ENCODE measurements at places on chromosomes 2 and 18.

DNA sequence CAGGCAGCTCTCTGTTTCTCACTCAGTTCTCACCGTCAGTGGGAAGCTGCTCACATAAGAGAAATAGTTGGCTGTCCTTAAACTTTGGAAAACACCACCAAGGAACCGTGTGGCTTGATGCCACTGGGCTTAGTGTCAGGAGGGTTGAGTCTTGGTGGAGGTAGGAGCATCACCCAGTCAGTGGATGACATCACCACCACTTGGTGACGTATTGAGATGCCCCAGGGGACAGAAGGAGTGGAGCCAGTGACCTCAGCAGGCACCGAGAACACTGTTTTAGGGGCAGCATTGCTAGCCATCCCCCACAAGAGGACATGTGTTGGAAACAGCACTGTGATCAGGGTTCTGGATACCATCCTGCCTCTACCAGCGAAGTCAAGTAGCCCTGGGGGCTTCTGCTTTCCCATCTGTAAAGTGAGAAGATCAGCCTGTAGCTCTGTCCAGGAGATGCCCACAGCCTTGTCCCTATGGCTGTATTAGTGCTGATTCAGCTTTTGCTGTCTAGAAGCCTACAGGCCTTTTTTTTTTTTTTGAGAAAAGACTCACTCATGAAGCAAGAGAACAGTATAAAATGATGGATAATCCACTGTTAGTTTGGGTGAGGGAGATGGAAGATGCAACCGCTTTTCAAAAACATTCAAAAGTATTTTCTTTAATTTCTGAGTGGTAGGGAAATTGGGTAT, 66.2 kb downstream of the TSN start:
- DNase-seq, result no peak

GRCh38 chr2:101827246-101827645, 129.7 kb downstream of the MAP4K4 start:
- DNase-seq, result peak; percentile 57

DNA sequence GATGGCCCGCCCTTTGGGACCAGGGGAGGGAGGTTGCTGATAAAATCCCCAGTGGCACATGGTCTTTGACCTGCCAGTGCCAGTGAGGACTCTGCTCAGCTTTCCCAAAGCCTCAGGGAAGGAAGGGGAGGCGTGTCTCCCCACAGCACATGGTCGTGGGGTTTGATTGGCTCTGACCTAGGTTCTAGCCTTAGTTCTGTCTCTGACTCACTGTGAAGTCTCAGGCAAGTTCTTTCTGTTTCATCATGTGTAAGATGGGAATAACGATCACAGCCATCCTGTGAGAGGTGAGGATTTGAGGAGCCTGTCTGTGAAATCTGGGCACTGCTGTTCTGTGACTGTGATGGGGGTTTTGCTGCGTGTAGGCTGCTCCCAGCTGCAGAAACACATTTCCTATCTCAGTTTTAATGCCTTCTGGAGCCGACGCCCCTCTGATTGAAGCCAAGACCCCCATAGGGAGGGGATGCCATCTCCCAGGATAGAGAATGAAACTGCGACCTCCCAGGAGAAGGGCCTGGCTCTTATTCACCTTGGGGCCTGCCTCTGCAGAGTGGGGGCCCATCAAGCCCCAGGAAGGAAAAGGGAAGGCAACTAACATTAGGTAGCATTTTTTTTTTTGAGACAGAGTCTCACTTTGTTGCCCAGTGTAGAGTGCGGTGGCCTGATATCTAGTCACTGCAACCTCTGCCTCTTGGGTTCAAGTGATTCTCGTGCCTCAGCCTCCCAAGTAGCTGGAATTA, 84.0 kb downstream of the DDX1 start:
- DNase-seq, result no peak

DNA sequence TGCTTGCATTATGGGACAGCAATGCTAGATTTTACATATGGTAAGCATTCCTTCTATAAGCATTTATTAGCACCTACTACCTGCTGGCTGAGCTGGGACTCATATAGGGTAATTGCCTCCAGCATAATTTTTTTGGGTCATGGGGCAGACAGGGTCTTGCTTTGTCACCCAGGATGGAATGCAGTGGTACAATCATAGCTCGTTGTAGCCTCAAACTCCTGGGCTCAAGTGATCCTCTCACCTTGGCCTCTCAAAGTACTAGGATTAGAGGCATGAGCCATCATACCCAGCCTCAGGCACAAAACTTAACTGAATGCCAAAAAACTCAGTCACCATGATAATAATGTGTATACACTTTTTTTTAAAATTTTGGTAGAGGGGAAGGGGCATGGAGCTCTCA, 35.3 kb downstream of the TMEM237 start:
- no peak for DNase-seq

DNA sequence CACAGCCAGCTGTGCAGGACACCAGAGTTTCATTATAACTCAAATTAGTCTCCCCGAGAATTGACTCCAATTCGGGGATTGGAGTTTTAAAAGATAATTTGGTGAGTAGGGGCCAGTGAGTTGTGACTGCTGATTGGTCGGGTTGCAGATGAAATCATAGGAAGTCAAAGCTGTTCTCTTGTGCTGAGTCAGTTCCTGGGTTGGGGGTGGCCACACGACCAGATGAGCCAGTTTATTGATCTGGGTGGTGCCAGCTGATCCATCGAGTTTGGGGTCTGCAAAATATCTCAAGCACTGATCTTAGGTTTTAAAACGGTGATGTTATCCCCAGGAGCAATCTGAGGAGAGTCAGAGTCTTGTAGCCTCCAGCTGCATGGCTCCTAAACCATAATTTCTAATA, 82.7 kb upstream of the SLC66A3 start:
- DNase-seq, result no peak
